ENCODE measurements at places on chromosomes 6 and 20. TPM values are rescaled to one million over a fixed set of nuclear protein-coding genes. Genes with fewer than 3 reads are reported as not detected.

SMOC2 gene
- polyA plus RNA-seq: not detected

SLC22A2 gene
- not detected for polyA plus RNA-seq

TFAP2D gene
- not detected for polyA plus RNA-seq

EDN1 gene
- 1.7 TPM for polyA plus RNA-seq

AHCY gene
- polyA plus RNA-seq: 101 TPM

CST2 gene
- polyA plus RNA-seq: not detected

VSTM2L gene
- 0.50 TPM for polyA plus RNA-seq

DYNLT2 gene
- polyA plus RNA-seq: 0.64 TPM

TINAG gene
- not detected for polyA plus RNA-seq

TPD52L2 gene
- polyA plus RNA-seq: 219 TPM

ENPP1 gene
- polyA plus RNA-seq: 22.5 TPM

PDYN gene
- polyA plus RNA-seq: not detected

CNR1 gene
- polyA plus RNA-seq: not detected

MUC22 gene
- polyA plus RNA-seq: not detected

PRR18 gene
- not detected for polyA plus RNA-seq

TPX2 gene
- 19.8 TPM for polyA plus RNA-seq

PET117 gene
- 12.1 TPM for polyA plus RNA-seq

PRPH2 gene
- polyA plus RNA-seq: 0.97 TPM

CD83 gene
- 3.5 TPM for polyA plus RNA-seq

SOX18 gene
- polyA plus RNA-seq: not detected

LRRN4 gene
- 0.02 TPM for polyA plus RNA-seq

OVOL2 gene
- not detected for polyA plus RNA-seq

CST1 gene
- polyA plus RNA-seq: not detected

UFL1 gene
- polyA plus RNA-seq: 12.9 TPM

TNFAIP3 gene
- 16.7 TPM for polyA plus RNA-seq

ULBP2 gene
- 7.9 TPM for polyA plus RNA-seq

SNAI1 gene
- polyA plus RNA-seq: 3.5 TPM

PKHD1 gene
- not detected for polyA plus RNA-seq

GPLD1 gene
- polyA plus RNA-seq: 0.04 TPM

DEF6 gene
- 2.6 TPM for polyA plus RNA-seq

SAMD10 gene
- 1.8 TPM for polyA plus RNA-seq

SNAP25 gene
- polyA plus RNA-seq: 5.3 TPM

BNIP5 gene
- polyA plus RNA-seq: not detected

TREM1 gene
- polyA plus RNA-seq: not detected

RNF182 gene
- 11.9 TPM for polyA plus RNA-seq

RAET1E gene
- not detected for polyA plus RNA-seq

ADTRP gene
- polyA plus RNA-seq: 0.33 TPM

SLC22A16 gene
- polyA plus RNA-seq: not detected

B3GALT4 gene
- 1.4 TPM for polyA plus RNA-seq
